Stimulated activated CD8-positive, alpha-beta memory T cell treated with anti-CD3 and anti-CD28 coated beads, Interleukin-2, amount 100 ng/mL, for 48 hours (primary cell): ENCODE measurements at places on chromosomes 11 and 22.

- DNase-seq: no peak
Observed at GRCh38 chr11:6586434-6587359, 16.7 kb downstream of the RRP8 start.

GRCh38 chr22:19992921-19993355, 23.7 kb downstream of the ARVCF start:
- no peak for DNase-seq

GRCh38 chr11:128434818-128435217, 152.5 kb downstream of the ETS1 start:
- no peak for DNase-seq

GRCh38 chr22:50044485-50045118, 13.5 kb downstream of the TTLL8 start:
- no peak for DNase-seq

- DNase-seq: no peak
Observed at GRCh38 chr11:75028724-75029123, 40.0 kb downstream of the NEU3 start.

- no peak for DNase-seq
Observed at GRCh38 chr22:22616636-22617035, 27.8 kb upstream of the GGTLC2 start.

- DNase-seq: no peak
Observed at GRCh38 chr11:90700789-90701439, 478.1 kb upstream of the CHORDC1 start.

GRCh38 chr22:49396817-49397216, 430.9 kb downstream of the BRD1 start:
- no peak for DNase-seq

GRCh38 chr11:123943738-123944137, at the start of gene OR6T1:
OR6T1 (minus strand) TSS chr11:123943838; CDS start chr11:123943838, 0 bp downstream.
- no peak for DNase-seq

- no peak for DNase-seq
Observed at GRCh38 chr11:37465221-37465620, 867.2 kb upstream of the RAG2 start.

DNA sequence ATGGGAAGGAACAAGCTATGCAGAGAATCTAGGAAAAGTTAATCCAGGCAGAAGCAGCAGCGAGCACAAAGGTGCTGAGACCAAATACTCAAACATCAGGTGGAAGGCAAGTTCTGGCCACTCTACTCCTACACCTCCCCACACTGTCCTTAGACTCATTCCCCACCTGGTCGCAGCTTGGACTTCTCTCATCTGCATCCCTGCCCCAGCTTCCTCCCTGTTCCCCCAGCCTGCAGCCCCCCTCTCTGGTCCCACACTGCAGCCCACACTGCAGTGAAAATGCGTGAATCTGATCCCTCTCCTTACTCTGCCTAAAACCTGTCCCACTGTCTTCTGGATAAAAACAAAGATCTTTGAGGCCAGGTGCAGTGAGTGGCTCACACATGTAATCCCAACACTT, 9.1 kb downstream of the TPBGL start:
- DNase-seq: no peak

DNA sequence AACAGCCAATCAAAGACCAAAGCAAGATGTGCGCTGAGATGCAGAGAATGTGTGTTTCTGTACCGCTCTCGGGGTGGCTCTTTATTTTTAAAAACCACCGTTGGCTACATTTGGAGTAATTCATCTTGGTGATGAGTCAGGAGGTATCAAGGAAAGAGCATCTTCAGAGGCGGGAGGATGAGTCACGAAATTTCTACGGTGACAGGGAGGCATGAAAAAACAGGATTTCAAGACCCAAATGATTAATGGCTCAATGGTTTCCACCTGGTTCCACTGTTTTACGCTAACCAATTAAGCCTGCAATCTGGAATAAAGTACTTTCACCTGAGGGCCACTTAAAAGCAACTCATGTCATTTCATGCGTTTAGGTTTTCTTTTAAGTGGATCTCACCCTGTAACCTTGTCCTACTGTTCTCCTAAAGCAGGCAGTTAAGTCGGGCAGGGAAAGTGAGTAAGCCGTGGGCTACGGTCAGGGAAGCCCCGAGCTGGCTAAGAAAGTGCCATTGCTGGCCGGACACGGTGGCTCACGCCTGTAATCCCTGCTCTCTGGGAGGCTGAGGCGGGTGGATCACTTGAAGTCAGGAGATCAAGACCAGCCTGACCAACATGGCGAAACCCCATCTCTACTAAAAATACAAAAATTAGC, 74.6 kb downstream of the CELSR1 start:
- no peak for DNase-seq

- DNase-seq: no peak
Observed at GRCh38 chr11:130156108-130157022, 3.2 kb upstream of the ST14 start.

- no peak for DNase-seq
Observed at GRCh38 chr11:13313005-13313819, 35.6 kb downstream of the BMAL1 start.

- DNase-seq: no peak
Observed at GRCh38 chr11:76382209-76382608, 1.1 kb downstream of the GVQW3 start.

DNA sequence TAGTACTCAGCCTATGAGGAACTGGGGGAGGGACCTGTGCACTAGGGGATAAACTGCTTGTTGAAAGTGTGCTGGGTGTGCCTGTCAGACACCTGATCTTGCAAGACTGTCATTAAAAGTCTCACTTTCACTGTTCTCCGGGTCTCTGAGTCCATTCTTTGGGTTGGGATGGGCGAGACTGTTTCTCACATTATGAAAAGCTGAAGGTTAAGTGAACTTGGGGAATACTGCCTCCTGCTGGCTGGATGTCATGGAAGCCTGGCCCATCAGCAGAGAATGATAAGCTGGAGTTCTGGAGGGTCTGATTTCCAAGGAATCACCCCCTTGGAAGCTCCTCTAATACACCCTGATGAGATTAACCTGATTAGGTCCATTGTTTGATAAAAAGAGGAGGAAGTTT, 9.0 kb upstream of the VPREB1 start:
- peak; percentile 27 for DNase-seq

- no peak for DNase-seq
Observed at GRCh38 chr11:77149716-77150392, 21.8 kb downstream of the MYO7A start.

GRCh38 chr11:65569164-65569972, 909 bp upstream of the ZNRD2 start:
- DNase-seq: no peak

DNA sequence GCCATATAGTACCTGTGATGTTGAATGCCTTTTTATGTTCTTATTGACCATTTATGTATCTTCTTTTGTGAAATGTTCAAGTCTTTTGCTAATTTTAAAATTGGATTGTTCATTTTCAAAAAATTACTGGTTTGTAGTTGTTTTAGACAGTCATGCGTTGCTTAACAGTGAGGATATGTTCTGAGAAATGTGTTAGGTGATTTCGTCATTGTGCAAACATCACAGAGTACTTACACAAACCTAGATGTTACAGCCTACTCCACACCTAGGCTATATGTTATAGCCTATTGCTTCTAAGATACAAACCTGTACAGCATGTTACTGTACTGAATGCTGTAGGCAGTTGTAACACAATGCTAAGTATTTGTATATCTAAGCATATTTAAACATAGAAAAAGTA, 32.5 kb downstream of the PDE3B start:
- no peak for DNase-seq

DNA sequence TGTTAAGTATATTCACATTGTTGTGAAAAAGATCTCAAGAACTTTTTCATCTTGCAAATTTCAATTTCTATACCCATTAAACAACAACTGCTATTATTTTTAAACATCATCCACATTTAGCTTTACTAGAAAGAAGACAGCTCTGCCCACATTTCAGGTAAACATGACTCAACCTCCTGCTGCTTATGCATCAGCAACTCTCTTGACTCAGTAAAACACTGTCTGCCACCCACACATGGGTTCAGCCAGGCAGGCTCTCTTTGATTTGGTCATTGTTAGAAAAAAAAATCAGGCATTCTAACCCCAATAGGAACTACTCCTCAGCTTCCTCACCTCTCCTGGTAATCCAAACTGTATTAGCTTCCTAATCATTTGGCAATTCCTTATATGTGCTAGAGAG, 5.1 kb upstream of the ENDOD1 start:
- DNase-seq: peak; percentile 20

GRCh38 chr11:73498343-73498742, 99.6 kb downstream of the FAM168A start:
- DNase-seq: no peak

DNA sequence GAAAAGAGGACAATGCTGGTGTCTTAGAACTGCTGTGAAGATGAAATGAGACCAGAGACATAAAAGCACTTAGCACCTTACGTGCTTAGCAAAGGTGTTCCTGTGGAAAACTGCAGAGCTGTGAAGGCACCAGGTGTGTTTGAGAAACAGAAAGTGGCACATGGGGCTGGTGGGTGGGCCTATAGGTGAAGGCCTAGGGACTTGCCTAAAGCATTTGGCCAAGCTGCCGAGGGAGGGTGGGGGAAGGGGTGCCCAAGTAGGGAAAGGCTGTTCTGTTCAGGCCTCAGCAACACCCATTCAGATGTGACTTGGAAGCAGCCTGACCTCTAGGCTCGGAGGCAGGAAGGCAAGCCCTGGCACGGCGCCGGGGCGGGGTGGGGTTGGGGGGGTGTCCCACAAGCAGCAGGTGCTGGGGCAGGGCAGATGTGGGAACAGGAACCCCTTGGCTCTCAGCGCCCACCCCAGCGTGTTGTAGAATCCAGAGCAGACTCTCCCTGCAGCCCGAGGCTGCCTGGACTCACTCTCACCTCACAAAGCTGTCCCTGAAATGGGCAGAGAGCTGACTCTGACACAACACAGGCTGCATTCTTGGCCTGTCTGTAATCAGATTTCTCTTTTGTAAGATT, 366.7 kb upstream of the NARS2 start:
- no peak for DNase-seq

GRCh38 chr22:29306835-29307595, 565 bp downstream of the GAS2L1 start:
- no peak for DNase-seq

GRCh38 chr11:16356761-16357393, 531 bp upstream of the SOX6 start:
- no peak for DNase-seq

DNA sequence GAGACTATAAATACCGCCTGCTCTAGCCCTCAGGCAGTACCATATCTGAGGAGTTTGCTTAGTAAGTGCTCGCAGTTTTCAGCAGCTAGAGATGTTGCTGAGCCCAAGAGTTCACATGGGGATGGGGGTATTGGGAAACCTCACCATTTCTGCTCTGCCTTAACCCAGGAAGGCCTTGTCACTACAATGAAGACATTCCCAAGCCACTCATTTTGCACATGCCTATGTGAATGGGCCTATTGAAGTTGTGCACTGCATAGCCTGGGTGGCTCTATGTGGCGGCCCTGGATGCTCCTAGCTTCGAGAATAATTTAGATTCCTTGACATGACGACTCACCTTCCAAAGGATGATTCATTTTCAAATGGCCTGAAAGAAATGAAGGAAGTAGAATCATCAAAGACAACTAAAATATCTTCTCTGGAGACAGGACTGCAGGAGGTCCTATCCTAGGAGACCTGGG, 163.4 kb downstream of the ADAMTS15 start:
- DNase-seq: no peak

- DNase-seq: no peak
Observed at GRCh38 chr22:40911772-40912171, 39.4 kb upstream of the RBX1 start.

- DNase-seq: no peak
Observed at GRCh38 chr11:126518972-126519690, 163.6 kb downstream of the ST3GAL4 start.

GRCh38 chr11:19284881-19285280, 44.1 kb upstream of the E2F8 start:
- DNase-seq: no peak

DNA sequence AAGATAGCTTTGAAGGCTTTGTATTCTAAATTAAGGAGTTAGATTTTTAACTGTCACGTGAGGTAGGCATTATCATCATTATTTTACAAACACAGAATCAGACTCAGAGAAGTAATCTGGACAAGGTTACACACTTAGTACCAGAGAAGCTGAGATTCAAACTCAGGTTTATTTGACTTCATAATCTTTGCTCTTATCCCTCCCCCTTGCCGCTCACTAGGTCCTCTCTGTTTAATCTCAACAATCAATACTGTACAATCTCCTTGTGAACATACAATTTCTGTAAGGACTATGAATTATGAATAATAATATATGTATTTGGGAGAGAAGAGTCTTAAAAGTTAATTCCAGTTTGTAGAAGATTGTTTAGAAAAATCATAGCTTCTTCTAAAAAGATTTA, 5.2 kb upstream of the DNAJB7 start:
- no peak for DNase-seq

GRCh38 chr11:44531116-44531504, 34.4 kb upstream of the CD82 start:
- DNase-seq: no peak

- no peak for DNase-seq
Observed at GRCh38 chr11:36013950-36014897, 70.4 kb downstream of the LDLRAD3 start.

DNA sequence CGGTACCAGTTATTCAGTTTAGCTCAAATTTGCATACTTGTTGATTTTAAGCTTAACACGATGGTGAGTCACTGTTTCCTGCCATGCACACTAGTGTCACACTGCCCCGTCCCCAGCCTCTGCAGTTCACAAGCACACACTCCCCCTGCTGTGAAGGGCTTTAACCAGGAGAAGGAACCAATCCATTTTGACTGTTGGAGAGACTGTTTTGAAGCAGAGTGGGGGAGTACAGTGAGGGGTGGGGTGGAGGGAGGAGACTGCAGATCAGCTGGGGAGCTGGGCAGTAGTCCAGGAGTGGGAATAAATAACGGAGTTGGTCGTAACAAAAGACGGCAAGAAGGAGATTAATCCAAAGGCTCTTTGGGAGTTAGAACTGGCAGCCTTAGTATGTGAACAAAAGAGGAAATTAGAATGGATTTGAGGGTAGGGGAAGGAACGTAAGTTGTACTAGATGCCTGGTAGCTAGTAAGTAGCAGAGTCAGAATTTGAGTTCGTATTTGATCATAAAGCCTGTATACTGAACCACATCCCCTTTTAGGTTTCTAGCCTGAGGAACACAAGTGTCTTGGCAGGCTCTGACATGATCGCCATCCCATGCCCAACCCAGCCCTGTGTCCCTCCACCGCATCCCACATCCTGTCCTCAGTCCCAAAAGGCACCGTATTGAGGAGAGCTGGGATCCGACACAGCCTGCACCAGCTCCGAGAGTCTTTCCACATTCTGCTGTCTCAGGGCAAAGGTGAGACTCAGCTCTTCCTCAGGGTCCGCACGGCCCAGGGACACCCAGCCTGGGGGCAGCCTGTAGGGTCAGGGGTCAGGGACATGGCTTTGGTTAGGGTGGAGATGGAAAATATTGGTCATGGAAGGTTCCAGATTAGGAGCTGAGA, 862 bp downstream of the TPP1 start:
- peak; percentile 32 for DNase-seq

GRCh38 chr11:105162506-105162905, 22.9 kb upstream of the CARD18 start:
- DNase-seq: no peak

DNA sequence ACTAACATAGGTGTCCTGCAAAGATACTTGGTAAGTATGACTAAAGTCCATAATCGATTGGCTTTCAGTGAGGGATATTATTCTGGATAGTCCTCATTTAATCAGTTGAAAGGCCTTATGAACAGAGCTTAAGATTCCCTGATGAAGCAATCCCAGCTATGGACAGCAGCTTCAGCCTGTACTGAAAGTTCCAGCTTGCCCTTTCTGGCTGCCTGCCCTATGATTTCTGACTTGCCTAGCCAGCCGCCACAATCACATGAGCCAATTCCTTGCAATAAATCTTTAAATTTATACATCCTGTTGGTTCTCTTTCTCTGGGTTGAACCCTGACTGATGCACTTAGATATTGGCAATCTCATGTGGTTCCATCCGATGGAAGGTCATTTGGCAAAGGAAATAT, 759.0 kb upstream of the API5 start:
- no peak for DNase-seq
